ENCODE measurements at places on chromosomes 13 and 19.

GRCh38 chr13:44305917-44306370, 67.7 kb upstream of the SERP2 start:
- DNase-seq: no peak

- DNase-seq: no peak
These were observed 289.9 kb downstream of the RFC3 start for GRCh38 chr13:34107806-34108205.

- DNase-seq: no peak
These were observed 201.2 kb downstream of the GGACT start for GRCh38 chr13:100387416-100387815.

- DNase-seq: no peak
These were observed 72.3 kb downstream of the LATS2 start for GRCh38 chr13:20988909-20989655.

DNA sequence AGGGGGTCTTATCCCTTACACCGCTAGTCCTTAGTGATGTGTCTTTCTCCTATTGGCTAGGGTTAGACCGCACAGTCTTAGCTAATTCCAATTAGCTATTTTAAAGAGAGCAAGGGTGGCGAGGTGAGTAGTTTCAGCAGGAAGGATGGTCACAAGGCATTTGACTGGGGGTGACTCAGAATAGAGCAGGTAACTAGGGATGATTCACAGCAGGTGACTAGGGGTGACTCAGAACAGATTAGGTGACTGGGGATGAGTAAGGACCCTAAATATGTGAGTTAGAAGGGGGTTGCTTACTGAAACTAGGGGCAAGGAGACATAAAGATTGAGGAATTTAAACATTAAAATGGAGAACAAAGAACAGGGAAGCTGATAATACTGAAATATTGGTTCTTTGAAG, 64.3 kb downstream of the ZNF66 start:
- no peak for DNase-seq

- DNase-seq: peak; percentile 67
These were observed 609 bp downstream of the EPS15L1 start for GRCh38 chr19:16470911-16471811.

GRCh38 chr19:35124098-35125060, 8.8 kb downstream of the FXYD3 start:
- peak; percentile 75 for DNase-seq

DNA sequence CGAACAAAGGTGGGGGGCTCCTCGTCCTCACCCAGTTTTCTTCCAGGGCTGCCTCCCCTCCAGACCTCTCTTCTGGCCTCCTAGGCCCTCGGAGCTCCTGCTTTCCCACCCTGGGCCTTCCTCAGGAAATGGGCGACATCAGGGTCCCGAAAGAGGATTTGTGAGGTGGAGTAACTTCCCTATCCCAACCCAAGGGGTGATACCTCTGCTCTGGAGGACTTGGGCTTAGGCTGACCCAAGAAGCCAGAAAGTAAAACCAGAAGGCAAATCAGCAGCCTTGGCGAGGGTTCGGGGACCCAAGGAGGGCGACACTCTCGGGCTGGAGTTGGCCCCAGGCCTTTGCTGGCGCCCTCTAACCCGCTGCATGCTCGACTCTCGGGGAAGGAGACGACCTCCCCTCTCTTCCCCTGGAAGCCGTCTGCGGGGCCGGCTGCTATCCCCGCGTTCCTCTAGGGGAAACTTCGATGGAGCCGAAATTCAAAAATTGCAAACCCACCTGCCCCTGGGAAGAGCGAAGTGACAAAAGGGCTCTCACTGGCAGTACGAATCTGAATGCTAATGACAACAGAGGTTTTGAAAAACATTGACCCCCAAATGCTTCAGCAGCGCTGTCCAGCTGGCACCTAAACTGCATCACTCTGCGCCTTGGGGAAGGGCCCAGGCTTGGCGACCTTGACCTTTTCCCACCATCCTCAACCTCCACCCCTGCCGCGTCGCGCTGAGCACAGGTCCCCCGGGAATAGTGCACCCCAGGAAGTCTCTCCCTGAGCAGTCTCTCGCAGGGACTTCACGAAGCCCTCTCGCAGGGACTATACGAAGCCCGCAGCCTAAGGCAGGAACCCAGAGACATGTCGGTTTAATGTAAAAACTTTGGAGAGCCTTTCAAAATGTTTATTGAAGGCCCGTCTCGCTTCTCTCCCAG, 2.4 kb downstream of the PDX1 start:
- DNase-seq: no peak

GRCh38 chr19:5775668-5776309, 8.8 kb downstream of the PRR22 start:
- no peak for DNase-seq

GRCh38 chr19:35806597-35806996, 6.0 kb downstream of the PRODH2 start:
- no peak for DNase-seq

DNA sequence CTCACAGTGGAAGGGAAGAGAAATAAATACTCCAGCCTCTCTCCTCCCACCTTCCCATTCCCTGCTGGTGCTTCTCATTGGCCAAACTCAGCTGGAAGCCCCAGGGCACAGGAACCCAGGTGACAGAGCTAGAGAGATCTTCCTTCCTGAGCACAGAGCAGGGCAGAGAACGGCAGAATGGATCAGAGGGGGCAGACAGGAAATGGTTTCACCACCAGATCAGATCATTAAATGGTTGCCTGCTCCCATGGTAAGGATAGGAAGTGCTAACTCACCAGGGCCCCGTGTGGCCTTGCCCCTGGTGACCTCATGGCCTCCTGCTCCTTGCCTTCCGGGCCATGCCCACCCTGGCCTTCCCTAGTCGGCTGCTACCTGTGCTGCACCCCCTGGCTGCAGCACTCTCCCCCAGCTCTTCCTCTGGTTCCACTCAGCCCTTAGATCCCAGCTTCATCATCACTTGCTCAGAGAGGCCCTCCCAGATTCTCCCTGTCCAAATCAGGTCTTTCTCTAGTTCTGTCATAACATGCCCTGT, 108.7 kb downstream of the DPF1 start:
- DNase-seq: no peak

DNA sequence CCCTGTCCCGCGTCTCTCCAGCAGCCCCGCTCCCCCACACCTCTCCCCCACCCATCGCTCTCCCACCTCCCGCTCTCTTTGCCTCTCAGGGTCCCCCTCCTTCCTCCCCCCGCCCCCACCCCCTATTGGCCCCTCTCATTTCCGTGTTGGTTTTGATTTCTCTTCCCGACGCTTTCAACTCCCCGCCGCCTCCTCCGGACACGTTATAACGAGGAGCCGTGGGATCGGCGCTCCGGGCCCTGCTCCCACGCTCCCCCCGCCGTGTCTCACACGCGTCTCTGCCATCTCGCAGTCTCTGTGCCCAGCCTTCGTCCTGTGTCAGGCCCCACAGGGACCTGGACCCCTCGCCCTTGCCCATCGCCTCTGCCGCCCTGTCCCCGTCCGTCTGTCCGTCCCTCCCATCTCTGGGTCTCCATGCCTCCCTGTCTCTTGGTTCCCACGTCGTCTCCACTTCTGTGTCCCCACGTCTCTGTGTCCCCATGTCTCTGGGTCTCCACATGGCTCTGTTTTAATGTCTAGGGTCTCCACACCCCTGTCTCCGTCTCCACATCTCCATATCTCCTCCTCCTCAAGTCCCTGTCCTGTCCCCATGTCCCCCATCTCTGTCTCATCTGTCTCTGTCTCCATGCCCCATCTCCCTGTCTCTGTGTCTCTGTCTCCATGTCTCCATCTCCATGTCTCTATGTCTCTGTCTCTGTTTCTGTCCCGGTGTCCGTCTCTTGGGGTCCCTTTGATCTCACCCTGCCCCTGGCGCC, 13.1 kb downstream of the ERFL start:
- no peak for DNase-seq

- no peak for DNase-seq
These were observed 474.5 kb upstream of the NBEA start for GRCh38 chr13:34467450-34468083.

- no peak for DNase-seq
These were observed 59.2 kb downstream of the SIPA1L3 start for GRCh38 chr19:37966211-37966661.

DNA sequence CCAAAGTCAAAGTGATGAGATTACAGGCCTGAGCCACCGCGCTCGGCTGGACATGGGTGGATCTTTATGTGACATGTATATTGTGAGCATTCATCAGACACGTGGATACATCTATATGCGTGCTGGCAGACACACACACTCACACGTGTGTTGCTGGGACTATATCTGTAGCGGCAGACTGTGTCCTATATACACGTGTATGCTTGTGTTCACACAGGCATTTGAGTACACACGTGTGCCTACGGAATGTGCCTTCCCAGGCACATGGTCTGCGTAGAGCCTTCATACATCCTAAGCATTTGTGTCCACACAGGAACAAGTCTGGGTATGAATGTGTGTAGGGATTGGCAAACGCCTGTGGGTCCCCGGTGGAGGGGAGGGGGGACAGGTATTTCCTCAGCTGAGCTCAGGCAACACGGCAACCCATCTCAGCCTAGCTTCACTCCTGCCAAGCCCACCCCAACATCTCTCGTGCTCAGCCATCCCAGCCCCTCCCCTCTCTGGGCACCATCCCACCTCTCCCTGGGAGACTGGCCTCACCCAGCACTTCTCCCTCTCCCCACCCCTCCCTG, 2.6 kb downstream of the UNC13A start:
- DNase-seq: no peak

- DNase-seq: no peak
These were observed 460.6 kb downstream of the FGF14 start for GRCh38 chr13:101941095-101941783.

- DNase-seq: no peak
These were observed 154.3 kb downstream of the FGF9 start for GRCh38 chr13:21825186-21825585.

GRCh38 chr13:22320991-22321390, 650.1 kb downstream of the FGF9 start:
- DNase-seq: no peak

- peak; percentile 58 for DNase-seq
These were observed 18.5 kb downstream of the SLC27A1 start for GRCh38 chr19:17488593-17489391.

GRCh38 chr13:75418997-75419396, 63.0 kb downstream of the TBC1D4 start:
- DNase-seq: no peak

- no peak for DNase-seq
These were observed 327.3 kb downstream of the COG6 start for GRCh38 chr13:39982745-39983144.

GRCh38 chr19:10193790-10194499, 808 bp downstream of the DNMT1 start:
- DNase-seq: no peak

GRCh38 chr19:9586764-9587163, 2.5 kb upstream of the ZNF121 start:
- DNase-seq: peak; percentile 59

- no peak for DNase-seq
These were observed 6.3 kb upstream of the REXO1 start for GRCh38 chr19:1854542-1855039.

- no peak for DNase-seq
These were observed 760.7 kb upstream of the SLITRK6 start for GRCh38 chr13:86559901-86560300.

All from stimulated activated effector memory CD8-positive, alpha-beta T cell treated with anti-CD3 and anti-CD28 coated beads, Interleukin-12 subunit alpha, Interleukin-12 subunit beta, amount 100 ng/mL, for 72 hours (primary cell).